ENCODE measurements at places on chromosomes 11 and 22.

DNA sequence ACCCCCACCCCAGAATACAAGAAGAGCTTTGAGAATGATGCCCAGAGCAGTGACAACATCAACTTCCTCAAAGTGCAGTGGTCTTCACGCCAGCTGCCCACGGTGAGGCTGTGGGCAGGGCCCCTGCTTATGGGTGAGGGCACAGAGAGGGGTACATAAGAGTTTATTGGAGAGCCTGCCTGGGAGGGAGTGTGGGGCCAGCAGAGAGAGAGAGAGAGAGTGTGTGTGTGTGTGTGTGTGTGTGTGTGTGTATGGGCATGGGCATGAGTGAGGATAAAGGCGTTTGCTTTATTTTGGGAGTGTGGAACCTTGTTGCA, 9.5 kb downstream of the PHOX2A start:
- no peak for DNase-seq

- no peak for DNase-seq
Observed at GRCh38 chr11:27574342-27574741, 67.8 kb upstream of the LIN7C start.

GRCh38 chr11:125345421-125346178, 150.5 kb downstream of the FEZ1 start:
- DNase-seq, result peak; percentile 47

GRCh38 chr22:46652081-46652846, 32.1 kb downstream of the GRAMD4 start:
- no peak for DNase-seq

DNA sequence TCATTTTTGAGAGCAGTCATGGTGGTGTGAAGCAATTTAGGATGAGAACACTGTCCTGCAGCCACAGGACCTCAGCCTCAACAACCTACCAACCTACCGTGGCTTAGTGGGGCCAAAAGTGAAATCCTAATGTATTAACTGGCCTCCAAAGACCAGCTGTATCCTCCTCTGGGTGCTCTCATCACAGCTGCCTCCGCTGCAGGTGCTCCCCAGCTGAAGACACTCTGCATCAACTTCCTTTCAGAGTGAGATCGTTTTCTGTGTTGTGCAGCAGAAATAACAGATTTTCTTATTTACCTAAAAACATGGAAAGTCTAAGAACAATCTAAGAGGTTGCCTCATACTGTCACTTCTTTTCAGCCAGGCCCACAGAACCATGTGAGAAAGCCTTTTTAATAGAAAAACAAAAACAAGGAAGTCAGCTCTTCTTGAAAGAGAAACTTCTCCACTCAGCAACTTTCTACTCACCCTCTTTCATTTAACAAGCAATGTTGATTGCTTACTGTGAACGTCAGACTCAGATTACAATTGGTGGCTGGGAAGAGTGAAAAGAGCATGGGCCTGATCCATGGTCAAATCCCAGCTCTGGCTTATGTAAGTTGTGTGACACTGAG, 136.1 kb downstream of the TENM4 start:
- no peak for DNase-seq

GRCh38 chr11:64232182-64232966, 2.0 kb upstream of the VEGFB start:
- DNase-seq, result no peak

DNA sequence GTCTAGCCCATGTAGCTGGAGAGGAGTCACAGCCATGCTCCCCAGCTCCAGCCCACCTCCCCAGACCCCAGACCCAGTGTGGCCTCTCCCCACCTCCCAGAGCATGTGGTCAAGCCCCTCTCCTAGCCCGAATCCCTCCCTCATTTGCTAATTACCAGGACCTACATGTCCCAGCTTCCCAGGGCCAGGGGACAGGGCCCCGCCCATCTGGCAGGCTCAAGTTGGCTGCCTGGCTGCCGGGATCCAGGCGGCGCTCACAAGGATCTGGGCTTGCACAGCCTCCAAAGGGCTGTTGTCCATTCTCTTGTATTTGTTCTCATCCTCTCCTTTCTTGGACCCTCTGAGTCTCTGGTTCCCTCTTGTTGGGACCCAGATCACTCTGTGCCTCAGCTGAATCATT, 4.6 kb upstream of the MIF start:
- DNase-seq, result no peak

DNA sequence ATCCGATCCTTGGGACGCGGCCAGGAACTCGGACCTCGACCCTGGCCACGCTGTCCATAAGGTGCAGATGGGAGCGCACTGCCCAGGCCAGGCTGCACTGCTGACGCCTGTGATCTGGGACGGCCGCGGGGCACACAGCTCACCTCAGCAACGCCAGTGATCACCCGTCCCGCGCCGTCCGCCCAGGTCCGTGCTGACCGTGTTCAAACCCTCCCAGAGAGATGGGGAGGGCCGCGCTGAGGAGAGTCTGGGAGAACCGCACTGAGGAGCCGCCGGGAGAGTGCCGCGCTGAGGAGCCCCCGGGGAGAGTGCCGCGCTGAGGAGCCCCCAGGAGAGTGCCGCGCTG, 636 bp downstream of the KCNQ1OT1 start:
- DNase-seq, result peak; percentile 11

DNA sequence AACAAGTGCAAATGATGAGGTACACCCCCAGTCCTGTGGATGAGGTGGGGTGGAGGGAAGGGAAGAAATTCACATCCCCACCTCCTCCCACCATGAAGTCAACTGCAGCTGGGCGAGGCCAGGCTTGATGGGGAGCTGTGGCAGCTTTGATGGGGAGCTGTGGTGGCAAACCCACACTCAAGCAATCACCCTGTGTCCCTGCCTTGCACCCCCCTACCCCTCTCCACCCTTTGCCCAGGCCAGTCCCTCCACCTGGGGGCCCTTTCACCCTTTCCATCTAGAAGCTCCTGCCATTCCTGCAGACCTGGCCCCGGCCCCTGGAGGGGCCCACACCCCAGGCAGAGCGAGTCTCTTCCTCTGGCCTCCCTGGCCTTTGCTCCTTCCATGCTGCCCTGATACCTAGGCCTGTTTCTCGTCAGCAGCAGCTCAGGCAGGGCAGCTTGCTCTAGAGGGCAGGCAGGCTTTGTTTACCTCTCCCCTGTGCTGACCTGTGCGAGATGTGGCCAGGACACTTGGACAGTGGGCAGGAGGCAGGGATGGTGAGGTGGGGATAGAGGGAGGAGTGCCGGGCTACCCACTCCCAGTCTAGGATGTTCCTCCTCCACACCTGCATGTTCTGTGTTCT, 4.5 kb upstream of the FGF3 start:
- no peak for DNase-seq

DNA sequence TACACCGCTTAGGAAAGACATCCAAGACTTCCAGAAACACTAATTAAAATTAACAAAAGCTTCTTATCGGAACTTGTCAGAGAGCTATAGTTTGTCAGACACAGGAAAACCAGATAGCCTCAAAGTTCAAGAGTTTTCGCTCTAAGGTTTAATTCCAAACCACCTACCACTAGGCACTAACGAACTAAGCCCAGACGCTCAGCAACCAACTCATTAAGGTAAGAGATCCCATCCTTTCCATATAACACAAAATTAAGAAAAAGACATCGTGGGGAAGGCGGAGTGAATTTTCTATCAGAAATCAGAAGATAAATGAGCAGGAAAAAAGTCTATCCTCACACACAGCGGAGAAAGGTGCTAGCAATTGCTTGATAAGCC, 382 bp downstream of the IMMP1L start:
- DNase-seq, result peak; percentile 1

GRCh38 chr11:113932788-113933187, 28.2 kb downstream of the HTR3B start:
- no peak for DNase-seq

GRCh38 chr11:121777056-121777455, 324.3 kb upstream of the SORL1-AS1 start:
- DNase-seq, result no peak

DNA sequence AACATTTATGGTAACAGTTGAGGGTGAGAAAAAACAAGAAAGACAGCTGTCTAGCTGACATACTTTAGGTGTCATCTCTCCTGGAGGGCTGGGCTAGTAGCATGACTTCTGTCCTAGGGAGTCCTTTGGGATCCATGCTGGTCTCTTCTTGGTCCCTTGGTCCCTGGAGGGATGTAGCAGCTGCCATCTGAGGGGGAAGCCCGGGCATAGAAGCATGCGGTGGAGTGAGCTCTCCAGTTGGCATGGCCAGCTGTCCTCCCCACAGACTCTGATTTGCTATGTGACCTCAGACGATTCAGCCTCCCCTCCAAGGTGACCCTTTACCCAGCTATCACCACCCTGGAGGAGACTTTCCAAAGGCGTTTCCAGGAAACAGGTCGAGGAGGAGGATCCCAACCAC, 28.7 kb downstream of the POU2F3 start:
- no peak for DNase-seq

DNA sequence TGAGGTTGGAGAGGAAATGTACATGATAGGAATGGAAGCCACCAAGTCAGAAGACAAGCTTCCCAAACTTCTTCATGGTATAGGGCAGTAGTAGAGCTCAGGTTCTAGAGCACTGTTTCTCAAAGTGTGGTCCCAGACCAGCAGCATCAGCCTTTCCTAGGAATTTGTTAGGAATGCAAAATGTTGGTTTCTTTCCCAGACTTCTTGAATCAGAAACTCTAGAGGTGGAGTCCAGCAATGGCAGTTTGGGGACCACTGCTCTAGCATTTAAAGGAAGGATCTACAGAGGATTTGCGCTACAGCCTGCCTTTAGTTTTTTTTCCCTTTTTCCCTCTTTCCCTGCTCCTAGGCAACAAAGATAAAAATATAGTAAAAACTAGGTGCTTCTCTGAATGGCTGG, 17.0 kb upstream of the MMP12 start:
- DNase-seq, result no peak

GRCh38 chr11:70916351-70916750, 336.0 kb downstream of the SHANK2 start:
- DNase-seq, result no peak

DNA sequence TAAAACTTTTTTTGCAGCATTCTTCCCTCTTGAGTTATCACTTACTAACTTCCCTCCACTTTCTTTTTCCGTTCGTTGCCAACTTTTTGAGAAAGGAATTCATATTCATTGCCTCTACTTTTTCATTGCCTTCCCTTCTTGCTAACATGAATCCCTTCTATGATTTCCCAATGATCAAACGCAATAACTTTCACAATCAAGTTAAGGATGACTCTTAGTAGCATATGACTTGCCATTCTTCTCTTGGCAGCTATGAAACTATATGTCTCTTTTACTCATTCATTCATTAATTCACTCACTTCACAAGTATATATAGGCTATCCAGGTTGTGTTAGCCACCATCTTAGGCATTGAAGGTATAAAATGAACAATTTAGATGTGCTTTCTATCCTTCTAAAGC, 16.6 kb upstream of the ARHGAP20 start:
- DNase-seq, result no peak

DNA sequence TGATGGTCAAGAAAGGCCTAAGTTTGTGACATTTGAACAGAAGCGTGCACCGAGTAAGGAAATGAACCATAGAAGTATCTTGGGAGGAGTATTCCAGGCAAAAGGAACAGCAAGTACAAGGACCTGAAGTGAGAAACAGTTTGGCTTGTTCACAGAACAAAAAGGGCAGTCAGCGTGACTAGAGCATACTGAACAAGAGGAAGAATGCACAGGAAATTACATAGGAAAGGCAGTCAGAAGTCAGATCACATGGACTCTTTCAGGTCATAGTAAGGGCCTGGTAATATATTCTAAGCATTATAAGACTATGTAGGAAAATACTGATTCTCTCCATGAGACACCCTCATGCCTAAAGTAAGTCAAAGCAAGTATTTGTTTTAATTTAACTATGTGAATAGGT, 52.3 kb upstream of the GAB2 start:
- DNase-seq, result no peak

- no peak for DNase-seq
Observed at GRCh38 chr11:1750840-1751530, 590 bp upstream of the IFITM10 start.

DNA sequence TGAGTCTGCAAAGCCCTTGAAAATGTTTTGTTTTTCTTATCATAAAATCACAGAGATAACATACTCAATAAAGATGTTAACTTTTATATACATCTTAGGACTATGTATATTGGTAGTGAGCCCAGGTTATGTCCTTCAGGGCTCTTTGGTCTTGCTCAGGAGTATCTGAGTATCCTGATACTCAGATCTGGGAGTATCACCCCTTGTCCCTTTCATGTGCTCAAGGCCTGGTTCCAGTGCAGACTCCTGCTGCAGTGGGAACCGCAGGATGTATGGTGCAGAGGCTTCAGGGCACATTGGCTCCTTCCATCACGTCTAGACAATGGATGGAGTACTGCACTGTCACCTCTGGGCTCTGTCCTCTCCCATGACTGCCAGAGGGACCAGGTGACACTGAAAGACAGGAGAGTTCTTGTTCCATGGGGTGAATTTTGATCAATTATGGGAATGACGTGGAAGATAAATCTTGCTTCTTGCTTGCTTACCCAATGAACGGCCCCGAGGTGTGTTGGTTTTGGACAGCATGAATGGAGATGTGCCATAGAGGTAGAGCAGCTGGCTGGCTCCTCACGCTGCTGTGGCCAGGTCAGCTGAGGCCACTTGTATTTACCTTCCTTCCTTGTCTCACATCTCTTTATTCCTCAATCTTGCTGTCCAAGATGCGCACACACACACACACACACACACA, 215.5 kb downstream of the ARHGAP42 start:
- DNase-seq, result no peak

GRCh38 chr11:57653163-57653562, 3.5 kb upstream of the YPEL4 start:
- DNase-seq, result no peak

- no peak for DNase-seq
Observed at GRCh38 chr11:69059429-69059828, 10.7 kb downstream of the TPCN2 start.

- peak; percentile 31 for DNase-seq
Observed at GRCh38 chr11:102111787-102112508, 1.7 kb downstream of the YAP1 start.

- DNase-seq, result no peak
Observed at GRCh38 chr11:70790671-70791300, 392.5 kb downstream of the CTTN start.

- DNase-seq, result no peak
Observed at GRCh38 chr11:114886644-114887265, 208.4 kb downstream of the NXPE2 start.

- no peak for DNase-seq
Observed at GRCh38 chr22:29780748-29781676, 13.8 kb downstream of the UQCR10 start.

DNA sequence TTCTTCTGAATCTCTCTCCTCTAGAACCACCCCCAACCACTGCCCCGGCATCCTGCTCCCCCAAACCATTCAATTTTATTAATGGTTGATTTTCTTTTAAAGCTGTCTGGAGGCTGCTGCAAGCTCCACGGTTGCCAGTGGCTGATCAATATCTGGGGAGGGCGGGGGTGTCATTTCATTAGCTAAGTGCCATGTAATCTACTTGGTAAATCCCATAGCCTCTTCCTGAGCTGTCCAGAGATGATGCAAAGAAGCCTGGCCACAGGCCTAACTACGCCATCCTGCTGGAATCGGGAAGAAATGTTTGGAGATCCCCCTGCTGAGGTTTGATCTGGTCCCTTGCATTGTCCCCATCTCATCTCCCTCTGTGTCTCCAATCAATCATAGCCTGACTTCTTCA, 440.1 kb downstream of the MIAT start:
- no peak for DNase-seq
